ENCODE measurements at places on chromosomes 7 and 10.
A peak's percentile ranks its signal among the peaks of the same experiment; 100 is the strongest.

GRCh38 chr10:116742367-116743265 is at the start of gene HSPA12A:
HSPA12A (minus strand) TSS chr10:116742566; CDS start chr10:116742469, 97 bp downstream.
- DNase-seq, result peak; percentile 90

DNA sequence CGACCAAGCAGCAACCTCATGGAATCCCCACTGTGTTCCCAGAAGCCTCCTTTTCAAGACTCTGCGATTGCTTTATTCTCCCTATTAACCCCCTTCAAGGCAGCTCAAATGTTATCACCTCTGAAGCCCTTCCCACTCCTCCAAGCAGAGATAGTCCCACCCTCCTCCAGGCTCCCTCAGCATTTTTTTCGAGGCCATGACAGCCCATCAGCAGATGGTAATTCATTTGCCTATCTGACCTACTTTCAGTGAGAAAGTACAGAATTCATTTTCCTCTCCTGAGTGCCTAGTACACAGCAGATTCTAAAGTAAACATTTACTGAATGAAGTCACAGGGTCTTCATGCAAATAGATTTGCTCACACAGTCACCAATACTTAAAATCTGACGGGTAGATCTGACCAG is 47.8 kb downstream of the HERPUD2 start:
- DNase-seq, result no peak

DNA sequence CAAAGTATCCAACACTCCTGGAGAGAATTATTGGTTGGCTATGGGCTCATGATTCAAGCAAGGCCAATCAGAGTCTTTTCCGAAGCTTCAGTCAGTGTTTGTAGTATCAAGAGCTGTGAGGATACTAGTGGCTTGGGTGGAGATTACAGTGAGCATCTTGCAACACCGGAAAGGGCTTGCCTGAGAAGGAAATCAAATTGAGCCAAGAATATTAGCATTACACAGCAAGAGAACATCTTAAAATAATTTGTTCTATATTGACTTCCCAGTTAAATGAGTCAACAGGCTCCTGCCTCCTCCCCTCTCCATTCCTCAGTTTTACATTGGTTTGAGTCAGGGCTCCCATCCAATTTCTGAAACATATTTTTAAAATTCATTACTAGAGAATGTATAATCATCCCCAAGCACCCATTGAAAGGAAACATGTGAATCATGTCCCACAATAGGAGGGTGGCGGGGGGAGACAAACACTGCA is 127.4 kb downstream of the ELAPOR2 start:
- peak; percentile 77 for DNase-seq

GRCh38 chr7:114941692-114942091 is 19.8 kb downstream of the MDFIC start:
- DNase-seq, result no peak

GRCh38 chr7:139091677-139091996 is 17.9 kb downstream of the ZC3HAV1 start:
- no peak for DNase-seq

DNA sequence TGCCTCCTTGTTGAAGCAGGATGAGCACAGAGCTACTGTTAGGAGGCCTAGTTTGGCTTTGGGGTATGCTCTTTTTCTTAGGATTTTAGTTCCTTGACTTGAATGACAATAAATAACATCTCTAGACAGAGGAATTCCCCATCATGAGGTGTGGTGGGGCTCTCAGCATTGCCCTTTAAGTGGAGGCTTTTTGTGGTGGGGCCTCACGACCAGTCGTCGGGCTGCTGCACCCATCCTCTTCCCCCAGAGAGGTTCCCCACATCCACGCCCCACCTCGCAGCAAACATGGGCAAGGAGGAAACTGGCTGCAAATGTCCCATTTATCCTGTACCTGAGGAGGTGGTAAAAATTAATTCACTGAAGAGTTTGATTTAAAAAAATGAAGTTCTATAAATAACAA is 36.1 kb upstream of the TARP start:
- DNase-seq, result no peak

GRCh38 chr10:14093730-14094484 is 236.8 kb downstream of the FRMD4A start:
- peak; percentile 65 for DNase-seq

DNA sequence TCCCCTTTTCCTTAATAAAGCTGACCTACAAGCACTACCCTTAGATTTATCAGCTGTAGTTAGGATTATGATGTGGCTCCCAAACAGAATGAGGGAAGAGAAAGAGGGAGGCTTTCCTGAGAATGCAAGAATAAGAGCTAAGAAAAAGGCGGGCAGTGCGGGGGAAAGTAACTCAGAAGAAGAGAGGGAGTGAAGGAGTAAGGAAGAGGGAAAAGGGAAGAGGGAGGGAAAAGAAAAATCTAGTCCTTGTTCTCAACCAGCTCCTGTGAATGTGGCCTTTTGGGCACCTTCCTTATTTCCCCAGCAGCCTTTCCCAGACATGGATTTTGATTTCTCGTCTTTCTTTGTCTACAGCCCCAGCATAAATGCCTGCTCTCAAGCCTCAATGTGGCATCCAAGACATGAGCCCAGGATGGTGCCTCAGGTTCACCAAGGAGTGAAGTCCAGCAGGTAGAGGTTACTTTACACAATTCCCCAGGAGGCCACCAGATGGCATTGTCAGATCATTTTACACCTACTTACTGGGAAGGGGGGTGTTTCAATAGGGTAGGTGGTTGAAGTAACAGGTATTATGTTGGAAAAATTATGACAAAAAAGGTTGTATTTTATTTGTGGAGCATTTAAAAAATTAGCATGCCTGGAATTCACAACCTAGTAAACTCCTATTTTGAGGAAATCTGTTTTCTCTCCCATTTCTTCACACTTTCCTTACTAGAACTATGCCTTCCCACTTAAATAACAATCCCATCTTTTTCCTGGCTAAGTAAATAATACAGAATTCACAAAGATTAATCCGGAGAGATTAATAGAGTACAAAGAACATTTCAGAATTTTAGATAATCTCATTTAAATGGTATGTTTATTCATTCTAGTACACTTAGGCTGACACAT is 106.5 kb downstream of the HTR7 start:
- DNase-seq, result peak; percentile 10

- peak; percentile 55 for DNase-seq
These were observed 1.2 kb downstream of the HIPK2 start for GRCh38 chr7:139776486-139777132.

GRCh38 chr10:47454008-47454779 is 29.7 kb downstream of the ANXA8 start:
- DNase-seq, result no peak

GRCh38 chr10:132518572-132519381 is 18.8 kb upstream of the INPP5A start:
- no peak for DNase-seq

GRCh38 chr7:158783595-158783994 is 45.7 kb downstream of the ESYT2 start:
- DNase-seq, result no peak

- peak; percentile 31 for DNase-seq
These were observed 28.9 kb downstream of the SKIDA1 start for GRCh38 chr10:21496343-21497176.

DNA sequence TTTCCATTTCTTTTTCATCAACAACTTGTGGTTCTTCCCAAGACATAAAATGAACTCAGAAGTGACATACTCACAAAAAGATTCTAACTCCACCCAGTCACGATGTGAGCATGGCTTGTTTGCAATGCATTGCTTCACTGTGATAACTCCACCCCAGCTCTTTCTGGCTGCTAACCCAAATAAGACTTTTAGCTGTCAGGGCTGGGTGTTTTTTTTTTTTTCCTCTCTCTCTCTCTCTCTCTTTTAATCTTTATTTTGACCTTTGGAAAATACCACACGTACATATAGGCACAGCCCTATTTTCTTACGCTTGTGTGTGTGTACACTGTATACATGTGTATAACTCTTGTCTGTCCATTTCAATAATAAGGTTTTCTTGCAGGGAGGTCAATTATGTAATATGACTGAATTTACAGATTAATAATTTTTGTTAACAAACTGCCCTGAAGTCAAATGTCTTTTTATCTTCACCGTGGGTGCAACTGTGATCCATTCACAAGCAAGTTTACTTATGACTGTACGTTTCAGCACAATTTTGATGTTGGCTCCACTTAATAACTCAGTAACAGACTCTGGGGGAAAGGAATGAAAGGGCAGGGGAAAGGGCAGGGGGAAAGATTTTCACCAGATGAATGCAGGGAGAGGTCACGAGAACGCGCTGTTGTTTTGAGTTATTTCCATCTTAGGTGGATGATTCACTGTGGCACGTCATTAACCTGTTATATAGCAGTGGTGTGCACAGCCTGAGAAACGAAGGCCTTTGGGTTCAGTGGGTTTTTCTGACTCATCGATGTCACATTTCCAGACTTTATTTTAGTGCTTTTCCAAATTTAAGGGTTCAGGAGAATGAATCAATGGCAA is 49.1 kb downstream of the APBB1IP start:
- DNase-seq, result peak; percentile 94

- no peak for DNase-seq
These were observed 11.4 kb upstream of the PAX4 start for GRCh38 chr7:127629268-127629854.

DNA sequence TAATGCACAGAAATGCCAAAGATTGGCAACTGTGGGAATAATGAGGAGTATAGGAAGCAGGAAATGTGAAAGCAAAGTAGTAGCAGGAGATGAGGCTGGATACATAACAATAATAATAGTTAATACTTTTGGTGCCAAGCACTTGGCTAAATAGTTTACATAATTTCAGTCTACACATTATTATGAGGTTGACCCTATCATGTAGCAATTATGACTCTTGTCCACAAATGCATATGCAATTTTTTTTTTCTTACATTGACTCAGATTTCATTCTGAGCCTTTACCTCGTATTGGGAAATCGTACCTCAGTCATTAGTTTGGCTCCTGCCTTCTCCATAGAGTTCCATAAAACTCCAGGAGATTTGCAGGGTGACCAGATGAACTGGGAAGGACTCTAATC is 219.9 kb downstream of the SUGCT start:
- DNase-seq, result no peak

- DNase-seq, result no peak
These were observed 92.9 kb downstream of the SFMBT2 start for GRCh38 chr10:7317786-7318446.

GRCh38 chr7:85508642-85509410 is 322.0 kb upstream of the SEMA3D start:
- peak; percentile 90 for DNase-seq

DNA sequence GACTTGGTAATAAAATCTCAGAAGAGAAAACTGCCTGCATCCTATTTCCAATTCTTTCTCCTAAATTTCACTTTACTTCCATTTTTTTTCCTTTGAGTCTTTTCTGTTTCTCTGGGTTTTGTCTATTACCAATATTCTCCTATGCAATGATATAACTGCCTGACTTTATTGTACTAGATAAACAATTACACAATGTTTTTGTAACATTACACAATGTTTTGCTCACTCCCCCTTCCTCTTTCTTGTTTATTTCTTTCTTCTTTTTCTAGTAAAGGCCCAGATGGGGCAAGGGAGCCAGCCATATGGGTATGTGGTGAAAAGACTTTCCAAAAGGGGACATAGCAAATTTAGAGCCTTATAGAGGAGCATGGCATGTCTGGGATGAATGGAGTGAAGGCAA is 278.7 kb upstream of the PHYHIPL start:
- no peak for DNase-seq

DNA sequence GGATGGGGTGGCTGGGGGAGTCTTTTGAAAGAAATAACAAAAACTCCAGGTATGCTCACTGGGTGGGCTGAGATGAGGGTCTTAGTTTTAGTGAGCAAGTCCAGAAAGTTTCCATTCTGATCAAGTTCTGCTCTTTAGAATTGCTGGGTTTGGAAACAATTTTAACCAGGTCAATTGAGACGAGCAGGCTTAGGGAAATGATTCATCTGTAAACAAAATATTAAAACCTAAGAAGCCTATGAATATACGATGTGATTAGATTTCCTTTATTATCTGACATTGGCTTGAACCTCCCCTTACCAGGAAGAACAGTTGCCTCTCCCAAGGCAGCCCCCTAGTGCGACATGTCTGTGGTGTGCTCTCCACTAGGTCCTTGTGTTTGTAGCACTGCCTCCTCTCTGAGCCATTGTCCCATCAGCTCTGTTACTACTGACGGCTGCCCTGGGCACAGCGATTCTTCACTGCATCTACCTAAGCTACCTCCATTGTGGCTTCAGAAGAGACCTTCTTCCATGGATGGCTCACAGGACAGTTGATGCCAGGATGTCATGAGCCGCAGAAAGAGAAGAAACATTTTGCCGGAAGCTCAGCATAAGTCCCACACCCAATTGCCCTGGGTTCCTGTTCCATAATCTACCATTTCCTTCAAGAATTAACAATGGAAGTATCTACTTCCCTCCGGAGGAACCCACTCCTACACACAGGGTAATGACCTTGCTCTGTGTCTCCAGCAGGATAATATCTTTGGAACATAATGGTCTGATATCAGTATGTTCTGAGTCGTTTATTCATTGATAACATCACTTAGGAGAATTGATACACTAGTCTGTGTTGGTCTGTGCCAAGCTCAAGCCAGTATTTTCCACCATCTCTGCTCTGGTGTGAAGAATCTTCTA is 95.1 kb upstream of the ITGB1 start:
- no peak for DNase-seq

GRCh38 chr10:62388328-62388727 is 14.2 kb downstream of the ZNF365 start:
- no peak for DNase-seq

DNA sequence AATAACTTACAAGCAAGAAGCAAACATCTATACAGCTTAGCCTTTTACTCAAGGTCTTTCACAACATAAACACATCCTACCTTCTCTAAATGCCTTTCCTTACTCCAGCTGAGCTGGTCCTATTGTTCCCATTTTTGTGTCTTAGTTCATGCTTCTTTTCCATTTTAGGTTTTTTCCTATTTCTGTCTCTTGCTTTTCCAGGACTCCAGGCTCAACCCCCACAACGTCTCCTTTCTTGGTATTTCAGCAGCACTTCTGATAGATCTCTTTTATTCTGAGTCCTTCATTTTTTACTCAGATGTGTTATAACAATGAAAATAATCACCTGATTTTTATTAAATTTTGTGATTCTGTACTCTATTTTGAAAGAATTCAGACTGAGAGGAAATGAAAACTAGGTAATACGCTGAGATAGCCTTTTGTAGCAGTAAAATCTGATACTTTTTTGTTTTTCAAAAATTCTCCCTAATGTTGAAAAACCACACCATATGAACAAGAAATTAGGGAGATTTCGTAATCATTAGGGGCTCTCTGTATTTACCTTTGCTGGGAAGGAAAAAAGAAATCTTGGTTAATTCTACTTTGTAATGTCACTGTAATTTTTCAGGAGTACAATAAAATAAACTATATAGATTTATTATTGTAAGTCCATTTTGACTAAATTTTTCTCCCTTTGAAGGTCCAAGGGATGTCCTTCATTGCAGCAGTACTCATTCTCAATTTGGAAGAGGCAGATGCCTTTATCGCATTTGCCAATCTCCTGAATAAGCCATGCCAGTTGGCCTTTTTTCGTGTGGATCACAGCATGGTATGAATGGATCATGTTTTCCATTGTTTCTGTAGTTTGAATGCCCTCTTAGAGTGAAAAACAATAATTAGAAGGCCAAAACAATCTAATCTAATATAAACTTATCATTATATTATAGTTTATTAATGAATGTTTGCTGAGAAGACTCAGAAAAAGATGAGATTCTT is 24.0 kb upstream of the HELLS start:
- DNase-seq, result no peak

Data from HFFc6 (cell line).